NCI-H345 (cell line): ENCODE measurements at places on chromosomes 16 and 17.

DNA sequence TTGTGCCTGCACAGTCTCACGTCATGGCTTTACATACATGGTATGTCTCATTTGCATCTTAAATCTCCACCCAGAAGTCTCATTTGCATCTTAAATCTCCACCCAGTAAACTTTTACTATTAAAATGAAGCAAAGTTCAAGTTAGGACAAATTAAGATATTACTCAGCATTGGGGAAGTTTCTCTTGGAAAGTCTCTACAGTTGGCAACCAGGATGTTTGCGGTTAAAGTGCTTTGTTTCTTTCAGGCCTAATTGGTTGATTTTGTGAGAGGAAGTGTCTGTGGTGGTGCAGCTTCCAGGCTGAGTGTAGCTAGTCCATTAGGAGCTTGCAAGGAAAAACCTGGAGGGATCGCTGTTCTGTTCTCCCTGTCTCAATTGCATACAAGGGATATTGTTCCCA, 1373.3 kb upstream of the GOT2 start:
- DNase-seq, result no peak

DNA sequence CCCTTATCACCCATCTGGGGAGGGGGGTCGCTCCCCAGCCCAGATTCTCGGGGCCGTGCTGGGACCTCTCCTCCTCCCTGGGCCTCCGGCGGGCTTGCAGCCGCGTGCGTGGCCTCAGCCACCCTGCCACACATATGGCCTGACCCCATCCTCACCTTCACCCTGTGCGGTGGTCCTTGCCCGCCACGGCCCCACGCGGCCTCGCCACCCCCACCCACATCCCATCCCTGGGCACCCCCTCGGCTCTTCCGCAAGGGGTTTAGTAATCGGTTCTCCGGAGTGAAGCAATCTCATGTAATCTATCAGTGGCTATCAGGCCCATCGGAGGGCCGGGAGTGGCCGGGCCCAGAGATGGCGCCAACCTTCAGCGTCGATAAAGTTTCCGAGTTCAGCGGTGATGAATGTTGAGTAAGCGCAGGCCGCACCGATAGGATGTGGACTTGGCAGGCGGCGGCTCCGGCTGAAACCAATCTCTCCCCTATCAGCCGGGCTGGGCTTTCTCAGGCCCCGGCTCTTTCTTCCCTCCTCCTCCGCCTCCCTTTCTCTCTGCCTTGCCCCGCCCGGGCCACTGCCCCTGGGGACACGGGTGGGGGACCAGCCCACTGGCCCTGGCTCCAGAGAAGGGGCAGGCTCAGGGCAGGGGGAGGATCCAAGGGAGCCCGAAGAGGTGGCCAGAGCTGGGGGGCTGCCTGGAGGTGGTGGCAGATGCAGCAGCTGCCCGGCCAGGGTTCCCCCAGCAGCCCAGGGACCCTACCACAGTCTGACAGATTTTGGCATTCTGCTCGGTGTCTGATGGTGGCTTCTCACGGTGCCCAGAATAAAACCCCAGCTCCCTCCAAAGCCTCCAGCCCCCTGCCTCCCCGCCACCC, 20.8 kb downstream of the ZFPM1 start:
- no peak for DNase-seq

GRCh38 chr17:58364270-58364942, 12.4 kb upstream of the SUPT4H1 start:
- no peak for DNase-seq

DNA sequence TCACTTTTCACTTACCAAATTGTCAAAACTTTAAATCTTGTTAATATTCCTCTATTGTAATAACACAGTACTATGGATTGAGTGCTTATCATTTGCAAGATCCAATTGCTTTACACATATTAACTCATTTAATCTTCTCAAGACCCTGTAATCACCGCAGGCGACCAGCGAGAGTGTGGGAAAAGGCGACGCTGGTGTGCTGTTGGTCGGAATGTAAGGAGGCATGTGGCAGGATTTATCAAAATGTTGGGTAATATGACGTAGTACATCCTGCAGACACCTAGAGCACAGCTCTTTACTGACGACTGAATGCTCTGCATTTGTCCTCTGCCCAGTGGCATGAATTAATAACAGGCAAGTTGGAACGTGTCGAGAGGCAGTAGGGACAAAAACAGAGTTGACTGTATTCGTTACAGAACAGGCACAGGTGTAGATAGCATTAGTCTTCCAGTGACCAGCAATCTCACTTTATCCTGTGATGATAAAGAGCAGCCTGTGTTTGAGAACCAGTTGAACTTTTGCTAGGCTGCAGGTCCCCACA, 80.3 kb downstream of the TNRC6C start:
- peak; percentile 49 for DNase-seq

GRCh38 chr17:1365445-1366039, 34.5 kb downstream of the YWHAE start:
- DNase-seq, result peak; percentile 53

GRCh38 chr16:86516623-86517003, 6.3 kb downstream of the FOXF1 start:
- DNase-seq, result no peak

- no peak for DNase-seq
Observed at GRCh38 chr17:16477255-16477654, 14.7 kb downstream of the LRRC75A start.

GRCh38 chr16:72210072-72210471, 38.1 kb upstream of the PMFBP1 start:
- DNase-seq, result no peak
